Urinary bladder (tissue), 4 donors: ENCODE measurements at places on chromosomes 7 and 10. TPM values are rescaled to one million over a fixed set of nuclear protein-coding genes. Genes with fewer than 3 reads are reported as not detected.

- no peak for DNase-seq
These were observed 806 bp upstream of the VIPR2 start for GRCh38 chr7:159145490-159145855.

GRCh38 chr7:134767520-134768168 is 11.8 kb upstream of the CALD1 start:
- no peak for DNase-seq

GRCh38 chr7:4144811-4145510 is 537.1 kb upstream of the FOXK1 start:
- peak; percentile 85 for DNase-seq

PRRT4 gene
- total RNA-seq: 1.4 TPM

CNPY1 gene
- 0.32 TPM for total RNA-seq

PTN gene
- 91.1 TPM for total RNA-seq
